ENCODE measurements at places on chromosomes 16 and 17.

GRCh38 chr16:2710021-2710710 is 9.9 kb downstream of the PRSS27 start:
- H3K27me3 ChIP-seq, result no peaks in the 10 kb centered on the region
- peaks cover 53% of the 10 kb centered on the region for H3K36me3 ChIP-seq
- DNase-seq, result no peak

GRCh38 chr16:79050063-79050462 is 550.5 kb downstream of the MAF start:
- H3K27me3 ChIP-seq, result no peaks in the 10 kb centered on the region
- H3K4me3 ChIP-seq, result no peak overlapping the region
- H3K4me1 ChIP-seq, result no peaks in the 10 kb centered on the region
- DNase-seq, result no peak

- H3K27ac ChIP-seq, result no peak overlapping the region
- H3K36me3 ChIP-seq, result no peaks in the 10 kb centered on the region
- H3K4me1 ChIP-seq, result no peaks in the 10 kb centered on the region
- no peaks in the 10 kb centered on the region for H3K27me3 ChIP-seq
- no peak overlapping the region for H3K4me3 ChIP-seq
Observed at GRCh38 chr16:1363501-1364041, 11.8 kb downstream of the GNPTG start.

- no peak overlapping the region for H3K27ac ChIP-seq
- no peaks in the 10 kb centered on the region for H3K36me3 ChIP-seq
- H3K4me1 ChIP-seq, result no peaks in the 10 kb centered on the region
- H3K27me3 ChIP-seq, result no peaks in the 10 kb centered on the region
- no peak for DNase-seq
- no peak overlapping the region for H3K4me3 ChIP-seq
Observed at GRCh38 chr17:63138713-63139112, 172.7 kb downstream of the TANC2 start.

- no peaks in the 10 kb centered on the region for H3K27me3 ChIP-seq
- H3K27ac ChIP-seq, result no peak overlapping the region
- no peak overlapping the region for H3K4me3 ChIP-seq
- H3K4me1 ChIP-seq, result no peaks in the 10 kb centered on the region
- no peak for DNase-seq
Observed at GRCh38 chr17:28199115-28199514, 119.9 kb upstream of the TMEM97 start.

- no peak overlapping the region for H3K4me3 ChIP-seq
- H3K27ac ChIP-seq, result no peak overlapping the region
- no peak for DNase-seq
Observed at GRCh38 chr17:46733837-46734475, 84.5 kb downstream of the WNT3 start.

GRCh38 chr17:48630009-48630924 is 4.1 kb upstream of the HOXB9 start:
- H3K27ac ChIP-seq, result no peak overlapping the region
- peaks cover 30% of the 10 kb centered on the region for H3K4me1 ChIP-seq
- no peak for DNase-seq
- H3K4me3 ChIP-seq, result no peak overlapping the region
- peaks cover 100% of the 10 kb centered on the region for H3K27me3 ChIP-seq

DNA sequence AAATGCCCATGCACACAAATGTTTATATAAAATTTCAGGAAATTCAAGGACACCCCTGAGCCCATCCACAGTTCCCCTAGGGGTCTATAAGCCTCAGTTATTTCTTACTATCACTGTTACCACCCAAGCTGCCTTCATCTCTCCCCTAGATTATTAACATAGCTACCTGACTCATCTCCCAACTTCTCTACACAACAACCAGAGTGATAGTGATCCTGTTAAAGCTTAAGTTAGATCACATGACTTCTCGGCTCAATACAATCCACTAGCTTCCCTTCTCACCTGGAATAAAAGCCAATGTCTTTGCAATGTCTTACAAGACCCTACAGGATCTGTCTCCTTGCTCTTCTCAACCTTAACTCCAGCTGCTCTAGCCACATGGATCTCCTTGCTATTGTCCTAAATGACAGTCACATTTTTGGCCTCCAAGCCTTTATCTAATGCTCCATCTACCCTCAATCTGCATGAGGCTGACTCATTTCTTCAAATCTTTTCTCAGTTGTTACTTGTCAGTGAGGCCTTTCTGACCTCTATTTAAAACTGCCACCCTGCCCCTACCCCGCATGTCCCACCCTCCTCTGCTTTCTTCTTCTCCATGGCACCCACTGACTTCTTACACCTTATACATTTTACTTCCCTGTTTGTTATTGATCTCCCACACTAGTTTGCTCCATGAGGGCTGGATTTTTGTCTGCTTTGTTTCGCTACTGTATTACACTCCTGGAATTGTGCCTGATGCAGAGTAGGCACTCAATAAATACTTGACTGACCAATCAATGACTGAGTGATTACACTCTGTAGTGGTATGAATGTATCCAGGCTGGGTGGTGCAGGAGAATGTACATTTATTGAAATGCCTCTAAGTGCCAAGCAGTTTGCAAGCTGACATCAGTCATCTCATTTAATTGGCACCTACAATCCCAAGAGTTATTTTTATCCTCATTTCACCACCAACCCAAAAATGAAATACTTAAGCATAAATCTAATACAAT is 5.2 kb upstream of the LIG3 start:
- H3K27me3 ChIP-seq, result no peaks in the 10 kb centered on the region
- no peak overlapping the region for H3K27ac ChIP-seq
- no peaks in the 10 kb centered on the region for H3K36me3 ChIP-seq
- peaks cover 12% of the 10 kb centered on the region for H3K4me1 ChIP-seq
- no peak overlapping the region for H3K4me3 ChIP-seq

DNA sequence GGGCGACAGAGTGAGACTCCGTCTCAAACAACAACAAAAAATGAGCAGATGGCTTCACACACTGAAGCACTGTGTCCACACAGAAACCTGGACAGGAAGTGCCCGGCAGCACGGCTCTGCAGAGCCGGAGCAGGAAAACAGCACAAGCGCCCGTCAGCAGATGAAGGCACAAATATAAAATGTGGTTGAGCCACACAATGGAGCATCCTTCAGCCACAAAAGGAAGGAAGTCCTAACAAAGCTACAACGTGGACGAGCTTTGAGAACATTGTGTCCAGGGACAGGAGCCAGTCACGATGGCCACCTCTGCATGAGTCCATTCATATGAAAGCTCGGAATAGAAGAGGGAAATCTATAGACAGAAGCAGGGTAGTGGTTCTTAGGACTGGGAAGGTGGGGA is 15.7 kb downstream of the RHBDF2 start:
- H3K4me3 ChIP-seq, result no peak overlapping the region
- H3K27ac ChIP-seq, result no peak overlapping the region
- H3K27me3 ChIP-seq, result no peaks in the 10 kb centered on the region
- H3K4me1 ChIP-seq, result no peaks in the 10 kb centered on the region
- H3K36me3 ChIP-seq, result no peaks in the 10 kb centered on the region

Data from tibial nerve (tissue), 4 donors.